ENCODE measurements at places on chromosomes 3 and 15. TPM values are rescaled to one million over a fixed set of nuclear protein-coding genes. Genes with fewer than 3 reads are reported as not detected.

The CSK gene
- 15.6 TPM for total RNA-seq

- no peak for ATAC-seq
Measured at GRCh38 chr15:27847775-27848710, 251.1 kb downstream of the OCA2 start.

- no peak for ATAC-seq
Measured at GRCh38 chr3:683770-684169, 409.1 kb upstream of the CNTN6 start.

DNA sequence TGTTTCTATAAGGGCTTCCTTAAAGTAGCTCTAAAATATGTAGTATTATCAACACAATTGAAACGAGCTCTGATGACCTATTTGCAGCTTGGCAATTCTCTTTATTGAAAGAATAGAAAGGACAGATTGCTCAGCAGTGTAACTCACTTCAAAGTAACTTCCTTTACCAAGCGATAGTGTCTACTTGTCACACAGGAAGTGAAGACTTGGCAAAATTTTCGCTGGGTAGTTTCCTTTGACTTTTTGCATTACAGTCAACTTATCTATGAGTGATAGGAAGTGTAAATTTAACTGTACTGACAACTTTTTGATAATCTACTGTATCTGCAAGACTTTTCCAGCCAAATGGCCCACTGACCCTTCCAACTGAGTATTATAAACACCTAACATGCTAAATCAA lies 22.8 kb downstream of the SLC9A9 start:
- no peak for ATAC-seq

GRCh38 chr15:89051875-89052274 lies 36.4 kb upstream of the ABHD2 start:
- peak; percentile 86 for ATAC-seq

The TMEM158 gene
- total RNA-seq: 3.8 TPM

DNA sequence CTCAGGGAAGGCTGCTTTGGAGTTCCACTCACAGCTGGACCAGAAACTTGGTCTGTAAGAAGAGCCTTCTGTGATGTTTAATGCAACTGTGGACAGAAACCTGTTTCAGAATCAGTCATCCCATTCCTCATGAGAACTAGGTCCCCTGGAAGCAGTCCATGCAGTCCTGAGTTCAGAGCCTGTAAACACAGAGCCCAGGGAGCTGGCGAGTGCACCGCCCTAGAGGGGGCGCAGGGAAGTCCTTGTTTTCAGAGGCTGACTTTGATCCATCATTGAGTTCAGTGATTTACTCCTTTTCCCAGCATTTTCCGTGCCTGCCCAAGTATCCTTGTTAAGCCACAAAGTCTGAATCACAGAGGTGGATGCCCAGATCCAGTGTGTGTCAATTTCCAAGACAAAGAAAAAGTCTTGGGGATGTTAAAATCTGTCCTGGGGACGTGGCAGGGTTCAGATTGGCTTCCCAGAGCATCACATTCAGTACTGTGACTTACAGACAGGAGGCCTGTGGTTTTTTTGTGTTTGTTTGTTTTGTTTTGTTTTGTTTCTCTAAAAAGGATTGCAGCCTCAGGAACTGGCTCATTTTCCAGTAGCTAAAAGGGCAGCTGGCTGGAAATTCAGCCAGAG lies 9.8 kb upstream of the TXNRD3 start:
- ATAC-seq: peak; percentile 23

- no peak for ATAC-seq
Measured at GRCh38 chr3:46184469-46184868, 23.6 kb downstream of the CCR1 start.

- ATAC-seq: peak; percentile 30
Measured at GRCh38 chr3:128329491-128330213, 137.0 kb downstream of the DNAJB8 start.

DNA sequence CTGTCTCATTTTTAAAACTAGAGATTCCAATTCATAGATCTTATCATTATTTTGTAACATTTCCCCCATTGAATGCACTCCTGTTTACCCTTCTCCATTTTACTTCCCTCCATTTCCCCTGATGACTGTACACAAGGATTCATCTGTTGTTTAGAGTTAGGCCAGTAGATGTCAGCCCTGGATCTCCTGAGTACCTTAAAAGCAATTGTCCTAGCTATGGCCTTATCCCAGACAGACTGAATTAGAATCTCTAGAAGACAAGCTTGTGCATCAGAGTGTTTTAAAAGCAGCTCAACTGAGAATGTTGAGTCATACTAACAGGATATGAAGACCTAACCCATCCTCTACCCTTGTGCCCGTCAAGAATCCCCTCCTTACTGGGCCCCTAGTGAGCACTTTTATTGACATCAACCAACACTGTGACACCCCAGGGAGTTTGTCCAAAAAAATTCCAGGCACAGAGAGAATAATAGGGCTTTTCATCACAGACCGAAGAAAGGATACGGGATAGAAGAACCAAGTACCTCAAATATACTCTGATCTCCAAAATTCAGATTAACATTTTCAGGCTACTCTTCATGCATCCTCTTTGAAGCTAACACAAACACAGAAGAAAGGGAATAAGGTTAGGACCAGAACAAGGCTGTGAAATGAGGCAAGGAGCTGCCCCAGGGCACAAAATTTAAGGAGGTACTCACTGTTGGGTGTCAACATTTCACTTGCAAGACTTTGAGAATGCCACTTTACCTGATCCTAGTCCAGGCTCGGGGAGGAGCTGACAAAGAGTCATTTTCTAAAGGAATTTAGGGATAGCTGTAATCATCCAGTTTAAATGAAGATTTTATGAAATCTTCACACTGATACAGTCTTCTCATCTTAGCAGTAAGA lies 17.1 kb downstream of the ZBED2 start:
- ATAC-seq: no peak

DNA sequence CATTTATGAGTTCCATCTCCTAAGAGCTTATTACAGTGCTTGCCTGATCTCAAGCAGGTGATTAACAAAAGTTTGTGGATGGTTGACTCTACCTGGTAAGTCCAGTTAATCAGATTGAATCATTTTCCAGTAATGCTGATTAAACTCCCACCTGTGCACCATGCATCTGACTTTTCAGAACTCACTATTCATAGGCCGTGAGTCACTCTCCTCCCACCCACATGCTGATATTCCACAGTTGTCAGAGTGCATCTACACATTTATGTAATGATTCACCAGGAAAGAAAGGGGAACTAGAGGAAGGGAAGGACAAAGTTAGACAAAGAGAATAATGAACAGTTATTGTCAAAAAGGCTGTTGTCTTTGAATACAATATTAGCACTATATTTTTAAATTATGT lies 106.2 kb upstream of the UBE3A start:
- ATAC-seq: peak; percentile 61

GRCh38 chr3:177599326-177599725 lies 402.0 kb upstream of the TBL1XR1 start:
- no peak for ATAC-seq

DNA sequence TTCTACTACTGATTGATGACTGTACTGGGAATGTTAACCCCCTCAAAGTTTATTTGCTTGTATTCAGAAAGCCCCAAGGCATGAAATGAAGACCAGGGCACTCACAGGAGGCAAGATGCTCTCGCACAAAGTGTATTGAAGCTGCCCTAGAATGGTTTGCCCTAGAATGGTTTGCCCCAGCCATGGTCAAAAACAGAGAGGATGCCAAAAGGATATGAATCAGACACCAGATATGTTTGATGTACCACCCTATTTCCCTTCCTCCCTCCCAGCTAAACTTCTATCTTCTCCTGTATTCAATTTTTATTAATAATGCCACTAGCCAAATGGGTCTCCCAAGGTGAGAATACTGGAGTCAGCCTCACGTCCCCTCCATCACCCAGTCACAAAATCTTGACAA lies 101.3 kb downstream of the TMCO5A start:
- no peak for ATAC-seq

- ATAC-seq: no peak
Measured at GRCh38 chr3:146594843-146595482, 10.2 kb downstream of the PLSCR5 start.

- no peak for ATAC-seq
Measured at GRCh38 chr3:53384465-53385423, 37.4 kb upstream of the DCP1A start.

DNA sequence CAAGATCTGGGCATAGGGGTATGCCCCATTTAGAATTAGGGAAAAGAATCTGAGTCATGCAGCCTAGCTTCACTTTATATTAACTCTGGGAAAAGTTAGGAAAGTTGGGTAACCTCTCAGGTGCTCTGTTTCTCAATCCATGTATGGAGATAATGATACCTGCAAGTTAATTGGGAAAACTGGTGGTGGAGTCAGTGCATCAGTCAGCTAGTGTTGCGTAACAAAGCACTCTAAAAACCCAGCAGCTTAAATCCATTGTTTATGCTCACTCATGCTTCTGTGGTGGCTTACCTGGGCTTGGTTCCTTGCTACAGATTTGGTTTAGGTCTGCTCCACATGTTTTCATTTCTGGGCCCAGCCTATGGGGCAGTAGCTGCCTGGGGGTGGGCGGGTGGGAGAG lies 91.0 kb downstream of the SMAD3 start:
- ATAC-seq: no peak

- ATAC-seq: no peak
Measured at GRCh38 chr15:64229129-64229724, 66.4 kb upstream of the PPIB start.

DNA sequence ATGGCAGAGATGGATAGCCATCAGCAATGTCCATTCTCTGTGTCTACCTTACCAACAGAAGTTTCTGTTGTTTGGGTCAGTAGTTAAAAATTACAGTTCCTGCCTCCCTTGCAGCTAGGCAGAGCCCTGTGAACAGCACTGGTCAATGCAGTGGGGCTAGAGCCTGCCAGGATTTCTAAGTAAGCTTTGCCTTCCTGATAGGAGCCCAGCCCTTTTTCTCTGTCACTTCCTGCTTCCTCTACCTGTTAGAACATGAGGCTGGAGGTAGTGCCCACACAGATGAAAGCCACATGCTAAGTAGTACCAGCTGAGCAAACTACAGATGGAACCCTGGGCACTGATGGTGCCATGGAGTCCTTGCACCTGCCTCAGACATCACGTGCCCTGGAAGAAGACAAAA lies 45.0 kb downstream of the MGLL start:
- no peak for ATAC-seq

- no peak for ATAC-seq
Measured at GRCh38 chr3:133820889-133821675, 15.5 kb downstream of the SRPRB start.

DNA sequence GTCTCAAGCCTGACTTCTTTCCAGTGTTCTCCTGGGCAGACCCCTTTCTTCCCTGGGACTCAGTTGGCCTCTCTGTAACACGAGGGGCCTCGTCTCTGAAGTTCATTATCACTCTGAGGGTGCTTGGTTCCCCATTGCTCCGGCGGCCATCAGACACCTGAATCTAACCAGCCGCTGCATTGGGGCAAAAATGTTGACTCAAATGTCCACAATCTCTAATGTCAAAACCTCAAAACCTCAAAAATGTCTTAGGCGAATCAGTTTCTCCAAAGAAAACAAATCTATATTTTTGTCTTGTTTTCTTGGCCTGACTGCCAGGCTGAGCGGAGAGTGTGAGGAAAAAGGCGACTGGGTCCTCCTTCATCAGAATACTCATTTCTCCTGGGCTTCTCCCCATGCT lies 220.7 kb downstream of the VPS13C start:
- ATAC-seq: no peak

The EXD1 gene
- not detected for total RNA-seq

The ARPIN gene
- 7.2 TPM for total RNA-seq

The TMCC1 gene
- 20.9 TPM for total RNA-seq

DNA sequence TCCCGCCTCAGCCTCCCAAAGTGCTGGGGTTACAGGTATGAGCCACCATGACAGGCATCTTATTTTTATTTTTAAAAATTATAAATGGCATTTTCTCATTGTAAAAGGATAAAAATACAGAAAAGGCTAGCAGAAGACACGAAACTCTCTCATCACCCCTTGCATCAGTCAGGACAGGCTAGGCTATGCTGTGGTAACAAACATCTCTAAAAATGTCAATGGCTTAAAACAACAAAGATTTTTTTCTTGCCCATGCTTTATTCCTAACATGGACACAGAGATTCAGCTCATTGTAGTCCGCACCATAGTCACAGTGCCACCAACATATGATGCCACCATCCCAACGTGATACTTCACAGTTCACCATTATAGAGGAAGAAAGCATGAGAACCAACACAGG lies 34.0 kb upstream of the SEMA4B start:
- no peak for ATAC-seq

GRCh38 chr3:139044366-139045210 lies at the start of gene PRR23C:
Gene PRR23C, minus strand, starts transcription at chr3:139044892. Its CDS starts 272 bp downstream, at chr3:139044620.
- no peak for ATAC-seq

The GOLGA6A gene
- 5.1 TPM for total RNA-seq

DNA sequence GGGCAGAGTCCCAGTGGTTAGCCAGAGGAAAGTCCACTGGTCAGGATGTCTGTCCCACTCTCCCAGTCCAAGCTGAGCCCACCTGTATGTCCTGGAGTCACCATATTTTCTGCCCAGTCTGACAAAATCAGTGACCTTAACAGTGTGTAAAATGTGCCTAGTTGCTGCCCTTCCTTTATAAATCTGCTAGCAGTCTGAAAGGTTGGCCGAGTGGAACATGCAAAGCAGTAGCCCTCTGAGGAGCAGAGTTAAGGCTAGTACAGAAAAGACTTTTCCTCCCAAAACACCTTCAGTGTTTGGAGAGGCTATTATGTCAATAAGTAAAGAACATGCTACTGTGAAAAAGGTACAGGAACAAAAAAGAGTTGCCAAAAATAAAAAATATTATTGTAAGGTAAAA lies 15.3 kb downstream of the TTC21A start:
- ATAC-seq: no peak

DNA sequence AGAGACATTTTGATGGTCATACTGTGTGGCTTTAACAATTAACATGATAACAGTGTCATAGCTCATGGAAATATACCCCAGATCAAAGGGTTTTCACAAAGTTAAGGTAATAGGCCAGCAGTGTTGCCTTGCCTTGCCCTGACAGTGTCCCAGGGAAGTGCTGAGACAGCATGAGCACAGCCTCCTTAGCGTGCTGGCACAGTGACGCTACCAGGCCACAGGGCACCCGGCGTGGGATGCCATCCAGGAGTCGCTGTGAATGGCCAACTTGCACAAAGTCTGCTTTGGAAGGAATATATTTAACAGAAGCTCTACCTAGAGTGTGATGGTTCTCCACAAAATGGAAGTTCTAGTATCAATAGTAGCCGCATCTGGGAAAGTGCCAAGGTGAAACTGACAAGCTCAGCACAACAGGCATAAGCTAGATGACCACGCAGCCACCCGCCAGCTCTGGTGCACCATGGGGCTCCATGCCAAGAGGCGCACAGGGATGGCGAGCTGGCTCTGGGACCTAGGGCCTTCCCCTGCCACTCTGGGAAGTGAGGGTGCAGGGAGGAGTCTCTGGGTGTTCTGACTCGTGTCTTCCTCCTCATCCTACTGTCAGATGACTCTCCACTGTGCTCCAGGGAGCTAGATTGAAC lies 86.2 kb downstream of the GABRB3 start:
- ATAC-seq: no peak

All from motor neuron (in vitro differentiated cells).